Choroid plexus epithelial cell (primary cell): ENCODE measurements at places on chromosomes 13 and 19.

GRCh38 chr19:18160493-18160970 lies 7.6 kb downstream of the PIK3R2 start:
- DNase-seq: no peak

GRCh38 chr19:33564836-33565338 lies 43.3 kb upstream of the PEPD start:
- no peak for DNase-seq

- DNase-seq: no peak
Measured at GRCh38 chr13:67216864-67217263, 13.3 kb downstream of the PCDH9 start.

- peak; percentile 27 for DNase-seq
Measured at GRCh38 chr13:97878431-97879375, 74.8 kb upstream of the IPO5 start.

- no peak for DNase-seq
Measured at GRCh38 chr19:11418094-11418548, 993 bp downstream of the RGL3 start.
